ENCODE measurements at places on chromosomes 1 and 21.

- DNase-seq = no peak
Observed at GRCh38 chr1:100532645-100533044, 5.3 kb upstream of the GPR88 start.

DNA sequence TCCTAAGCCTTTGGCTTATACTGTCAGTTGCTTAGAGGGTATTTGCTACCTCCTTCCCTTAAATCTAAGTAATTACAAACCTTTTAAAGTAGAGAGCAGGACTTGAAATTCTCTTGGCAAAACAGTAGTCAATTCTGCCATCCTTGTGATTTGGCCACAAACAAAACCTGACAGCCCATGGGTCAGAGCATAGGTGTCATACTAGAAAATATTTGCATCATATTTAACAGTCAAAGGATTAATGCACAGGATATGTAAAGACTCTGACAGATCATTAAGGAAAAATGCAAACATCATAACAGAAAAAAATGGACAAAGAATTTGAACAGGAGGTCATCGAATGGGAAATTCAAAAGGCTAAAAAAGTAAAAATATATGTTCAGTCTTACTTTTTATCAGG is 50.5 kb downstream of the ZFYVE9 start:
- DNase-seq = no peak

GRCh38 chr1:21216835-21217811 is 40.4 kb upstream of the EIF4G3 start:
- DNase-seq = peak; percentile 38

DNA sequence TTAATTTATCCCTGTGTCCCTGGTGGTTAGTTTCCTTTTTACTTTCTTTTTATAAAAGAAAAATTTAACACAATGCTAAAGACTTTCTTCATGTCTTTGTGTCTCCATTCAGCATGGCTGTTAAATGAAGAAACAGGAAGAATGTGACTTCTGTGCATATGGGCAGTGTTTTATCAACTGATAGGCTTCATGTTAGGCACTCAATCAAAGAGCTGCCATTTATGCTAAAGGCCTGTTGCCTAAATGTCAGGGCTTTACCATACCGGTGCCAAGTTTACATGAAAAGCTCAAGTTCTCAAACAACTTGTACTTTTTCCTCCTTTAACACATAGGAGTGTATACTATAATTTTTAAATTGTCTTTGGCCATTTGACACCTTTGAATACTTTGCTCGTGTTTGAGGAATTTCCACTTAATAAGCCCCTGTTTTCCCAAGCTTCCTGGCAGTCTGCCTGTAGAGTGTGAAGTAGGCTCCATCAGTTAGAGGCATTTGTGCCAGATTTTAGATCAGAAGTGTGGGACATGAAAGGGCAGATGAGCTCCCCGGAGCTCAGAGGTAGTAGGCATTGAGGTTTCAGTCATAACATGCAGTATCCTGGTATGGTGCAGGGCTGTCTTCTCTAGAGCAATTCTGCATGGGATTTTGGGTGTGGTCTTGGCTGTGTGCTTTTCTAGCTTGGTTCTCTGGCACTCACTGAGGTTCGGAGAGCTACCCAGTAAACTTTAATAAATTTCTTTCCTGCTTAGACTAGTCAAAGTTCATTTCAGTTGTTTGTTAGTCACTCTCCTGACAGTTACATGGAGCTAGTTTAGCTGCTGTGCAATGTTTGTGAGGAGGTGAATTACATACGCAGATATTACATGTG is 119.0 kb downstream of the LEPR start:
- no peak for DNase-seq

- no peak for DNase-seq
Observed at GRCh38 chr1:48693674-48694320, 82.9 kb downstream of the BEND5 start.

DNA sequence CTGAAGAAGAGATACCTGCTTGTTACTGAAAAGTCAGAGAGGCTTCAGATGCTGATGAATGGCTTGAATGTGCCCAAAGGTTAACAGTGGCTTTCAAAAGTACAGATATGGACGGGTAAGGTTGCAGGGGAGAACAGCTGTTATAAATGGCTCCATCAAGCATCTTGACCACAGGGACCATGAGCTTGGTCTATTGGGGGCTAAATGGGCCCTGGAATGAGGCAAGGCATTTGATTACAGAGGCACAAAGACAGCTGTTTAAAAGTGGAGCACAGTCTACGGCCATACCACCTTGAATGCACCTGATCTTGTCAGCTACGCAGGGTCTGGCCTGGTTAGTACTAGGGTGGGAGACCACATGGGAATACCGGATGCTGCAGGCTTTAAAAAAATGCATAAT is 48.3 kb downstream of the C1orf198 start:
- DNase-seq = no peak

GRCh38 chr1:44511769-44512168 is 106.7 kb downstream of the RNF220 start:
- no peak for DNase-seq

GRCh38 chr1:209651138-209651587 is 1.1 kb downstream of the LAMB3 start:
- DNase-seq = peak; percentile 81

DNA sequence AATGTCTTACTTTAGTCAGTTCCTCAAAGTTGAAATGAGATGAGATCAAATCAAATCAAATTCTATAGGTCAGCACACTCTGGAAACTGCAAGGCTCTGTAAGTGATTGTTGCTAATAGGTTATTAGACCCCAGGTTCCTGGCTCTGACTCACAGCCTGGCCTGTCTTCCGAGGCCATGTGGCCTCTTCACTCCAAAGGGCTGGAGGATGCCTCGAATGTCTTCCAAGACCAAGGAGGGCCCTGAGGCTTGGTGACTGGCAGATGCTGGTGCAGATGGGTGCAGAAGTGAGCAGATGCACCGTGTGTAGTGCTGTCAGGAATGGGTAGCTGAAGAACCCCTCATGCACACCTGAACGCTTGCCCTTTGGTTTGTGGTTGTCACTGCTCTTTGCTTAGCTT is 113.4 kb downstream of the MAB21L3 start:
- DNase-seq = no peak

DNA sequence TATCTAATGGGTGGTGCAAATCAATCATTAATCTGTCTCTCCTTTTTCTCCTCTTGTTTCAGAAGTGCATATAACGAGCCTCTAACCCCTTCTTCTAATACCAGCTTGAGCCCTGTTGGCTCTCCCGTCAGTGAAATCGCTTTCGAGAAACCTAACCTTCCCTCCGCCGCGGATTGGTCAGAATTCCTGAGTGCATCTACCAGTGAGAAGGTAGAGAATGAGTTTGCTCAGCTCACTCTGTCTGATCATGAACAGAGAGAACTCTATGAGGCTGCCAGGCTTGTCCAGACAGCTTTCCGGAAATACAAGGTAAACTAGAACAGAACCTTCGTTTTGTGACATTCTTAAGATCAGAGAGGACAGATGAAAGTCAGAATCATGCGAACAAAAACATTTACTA is 25.3 kb upstream of the VAMP3 start:
- no peak for DNase-seq

GRCh38 chr21:34639882-34640788 is 25.2 kb upstream of the RCAN1 start:
- peak; percentile 31 for DNase-seq
